ENCODE measurements at places on chromosomes 4 and X. TPM values are rescaled to one million over a fixed set of nuclear protein-coding genes. Genes with fewer than 3 reads are reported as not detected.

The BEX1 gene
- polyA plus RNA-seq = 157 TPM

The ERAS gene
- 1.7 TPM for polyA plus RNA-seq

DNA sequence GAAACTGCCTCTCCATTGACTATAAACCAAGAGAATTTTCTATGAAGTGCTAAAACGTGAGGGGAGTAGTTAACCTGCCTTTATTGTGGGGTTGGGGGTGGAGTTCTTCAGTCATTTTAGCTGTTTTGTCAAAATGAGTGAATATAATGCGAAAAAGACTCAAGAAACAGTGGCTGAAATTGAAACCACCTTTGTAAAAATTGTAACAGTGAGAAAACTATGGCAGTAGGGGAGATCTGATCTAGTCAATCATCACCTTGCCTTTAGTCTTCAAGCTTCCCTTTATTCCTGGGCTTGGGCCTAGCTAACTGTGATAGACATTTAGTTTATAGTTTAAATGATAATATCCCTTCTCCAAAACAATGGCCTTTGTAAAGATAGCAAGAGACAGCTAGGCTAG lies 1927.3 kb downstream of the STIM2 start:
- H3K4me3 ChIP-seq = no peak overlapping the region
- H3K4me1 ChIP-seq = no peaks in the 10 kb centered on the region

DNA sequence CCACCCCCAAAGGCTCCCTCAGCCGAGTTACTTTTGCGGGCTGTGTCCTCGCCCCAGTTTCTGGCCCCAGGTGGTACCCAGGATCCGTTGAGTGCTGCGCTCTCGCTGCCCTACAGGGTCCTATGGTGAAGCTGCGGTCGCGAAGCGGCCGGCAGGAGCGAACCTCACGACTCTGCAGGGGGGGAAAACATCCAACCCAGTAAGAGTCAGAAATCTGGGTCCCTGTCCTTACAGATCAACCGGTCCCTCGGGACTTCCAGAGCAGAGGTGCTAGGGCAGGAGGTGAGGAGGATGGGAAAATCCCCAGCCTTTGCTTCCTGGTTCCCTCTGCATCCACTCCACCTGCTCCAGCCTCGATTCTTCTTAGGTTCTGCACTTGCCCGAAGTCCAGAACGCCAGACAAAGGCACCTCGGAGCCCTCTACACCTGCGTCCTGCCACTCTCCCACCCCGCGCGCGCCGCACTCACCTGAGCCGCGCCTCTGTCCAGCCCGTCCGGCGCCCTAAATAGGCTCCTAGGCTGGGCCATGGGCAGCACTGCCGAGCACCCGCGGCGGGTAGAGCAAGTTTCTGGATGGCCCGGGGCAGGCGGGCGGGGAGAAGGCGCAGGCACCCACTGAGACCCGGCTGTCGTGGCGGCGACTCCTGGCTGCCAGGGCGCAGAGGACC lies at the start of gene HS3ST1:
Gene HS3ST1 (minus strand): TSS at position 664 of the 668 bp plus-strand sequence. CDS start 28,889 bp downstream, outside the sequence.
- H3K4me3 ChIP-seq = peak within 1 kb of the TSS; percentile 78
- DNase-seq = peak; percentile 47
- no peaks in the 10 kb centered on the region for H3K36me3 ChIP-seq
- no peak within 1 kb of the TSS for H3K27ac ChIP-seq
- H3K27me3 ChIP-seq = peaks cover 50% of the 10 kb centered on the region

DNA sequence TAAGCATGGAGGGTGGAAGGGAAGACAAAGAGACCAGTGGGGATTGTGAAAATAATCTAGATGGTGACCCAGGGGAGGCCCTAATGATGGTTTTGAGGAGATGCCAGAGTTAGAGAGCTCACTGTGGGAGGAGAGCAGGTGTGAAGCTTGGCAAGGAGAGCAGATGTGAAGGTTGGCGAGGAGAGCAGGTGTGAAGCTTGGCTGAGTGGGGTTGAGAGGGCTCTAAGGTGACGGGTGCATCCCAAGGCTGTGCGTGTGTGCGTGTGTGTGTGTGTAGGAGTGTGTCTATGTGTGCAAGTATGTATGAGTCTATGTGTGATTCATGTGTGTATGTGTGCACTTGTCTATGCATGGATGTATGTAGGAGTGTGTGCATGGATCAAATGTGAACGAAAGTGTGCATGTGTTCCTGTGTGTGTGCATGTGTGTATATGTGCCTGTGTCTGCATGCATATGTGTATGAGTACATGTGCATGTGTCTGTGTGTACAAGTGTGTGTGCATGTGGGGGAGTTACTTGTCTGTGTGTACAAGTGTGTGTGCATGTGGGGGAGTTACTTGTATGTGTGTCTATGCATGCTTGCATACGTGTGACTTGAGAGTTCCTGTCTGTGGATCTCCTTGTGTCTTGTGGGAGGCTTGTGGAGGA lies 72.0 kb downstream of the EVC start:
- H3K36me3 ChIP-seq = no peaks in the 10 kb centered on the region
- no peaks in the 10 kb centered on the region for H3K4me1 ChIP-seq
- no peak overlapping the region for H3K4me3 ChIP-seq
- DNase-seq = no peak
- H3K27ac ChIP-seq = no peak overlapping the region

DNA sequence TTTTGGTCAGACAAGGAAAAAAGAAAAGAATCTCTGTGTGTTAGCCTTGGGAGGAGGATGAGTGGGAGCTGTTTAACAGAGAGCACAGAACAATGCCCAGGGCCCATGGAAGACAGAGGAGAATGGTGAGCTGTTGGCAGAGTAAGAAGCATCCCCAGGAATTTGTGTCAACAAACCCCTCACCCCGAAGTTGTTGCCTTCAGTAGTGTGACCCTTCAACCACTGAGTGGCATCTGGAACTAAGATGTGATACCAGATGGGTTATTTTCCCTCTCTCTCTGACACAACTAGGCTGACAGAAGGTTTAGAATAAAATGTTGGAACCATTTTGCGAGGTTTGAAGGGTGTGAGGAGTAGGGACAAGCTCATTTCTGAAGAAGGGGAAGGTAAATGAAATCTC lies 25.1 kb downstream of the IGSF1 start:
- no peak overlapping the region for H3K4me3 ChIP-seq
- DNase-seq = no peak
- no peaks in the 10 kb centered on the region for H3K27me3 ChIP-seq
- no peaks in the 10 kb centered on the region for H3K4me1 ChIP-seq
- H3K27ac ChIP-seq = no peak overlapping the region

- H3K27me3 ChIP-seq = peaks cover 24% of the 10 kb centered on the region
- peak; percentile 97 for DNase-seq
- H3K4me1 ChIP-seq = peaks cover 42% of the 10 kb centered on the region
- peak within 1 kb of the TSS; percentile 83 for H3K27ac ChIP-seq
Observed at GRCh38 chr4:56907489-56908205, at the start of gene REST. REST (plus strand) TSS chr4:56907900; CDS start chr4:56910639, 2,739 bp downstream.

All from GM23338 (cell line).